Calu3 (cell line): ENCODE measurements at places on chromosomes 12 and 14.
A peak's percentile ranks its signal among the peaks of the same experiment; 100 is the strongest.

DNA sequence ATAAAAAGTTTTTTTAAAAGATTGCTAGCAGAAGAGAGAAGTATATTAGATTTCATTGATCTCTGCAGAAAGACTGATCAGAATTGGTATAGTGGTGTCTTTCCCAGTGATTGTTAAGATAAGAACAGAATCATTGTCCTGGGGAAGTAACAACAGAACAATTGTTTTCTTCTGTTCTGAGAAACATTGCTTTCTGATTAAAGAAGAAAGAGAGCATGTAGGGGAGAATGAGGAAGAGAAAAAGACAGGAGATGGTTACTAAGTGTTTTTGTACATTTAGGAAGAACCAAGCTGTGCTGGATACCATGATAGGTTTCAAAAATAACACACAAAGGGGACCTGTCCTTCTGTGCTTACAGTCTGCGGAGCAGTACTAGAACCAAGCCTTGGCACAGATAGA is 5.0 kb downstream of the USP30 start:
- DNase-seq: no peak

GRCh38 chr12:13472690-13473089 is 276.2 kb downstream of the EMP1 start:
- no peak for DNase-seq

DNA sequence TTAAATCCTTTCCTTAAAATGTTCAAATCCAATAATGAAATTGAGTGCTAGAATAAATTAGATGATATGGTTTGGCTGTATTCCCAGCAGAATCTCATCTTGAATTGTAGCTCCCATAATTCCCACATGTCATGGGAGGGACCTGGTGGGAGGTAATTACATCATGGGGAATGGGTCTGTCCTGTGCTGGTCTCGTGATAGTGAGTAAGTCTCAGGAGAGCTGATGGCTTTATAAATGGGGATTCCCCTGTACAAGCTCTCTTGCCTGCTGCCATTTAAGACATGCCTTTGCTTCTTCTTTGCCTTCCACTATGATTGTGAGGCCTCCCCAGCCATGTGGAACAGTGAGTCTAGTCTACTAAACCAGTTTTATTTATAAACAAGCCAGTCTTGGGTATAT is 508.5 kb downstream of the ETNK1 start:
- DNase-seq: no peak

DNA sequence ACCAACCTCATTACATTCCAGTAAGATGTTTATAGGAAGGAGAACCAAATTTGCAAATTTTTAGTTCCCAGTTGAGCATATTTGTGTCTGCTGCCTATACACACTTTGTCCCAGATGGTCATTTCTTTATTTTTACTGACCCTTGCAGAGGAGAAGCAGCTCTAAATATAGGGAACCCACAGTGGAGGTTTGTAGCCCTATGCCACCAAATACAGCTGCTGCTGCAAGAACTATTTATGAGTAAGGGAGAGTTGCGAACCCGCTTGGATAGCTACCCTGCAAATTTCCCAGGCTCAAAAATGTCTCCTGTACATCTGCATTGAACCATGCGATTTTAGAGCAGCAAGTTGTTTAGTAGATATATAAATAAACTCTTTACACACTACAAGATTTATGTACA is 48.2 kb downstream of the NAV3 start:
- no peak for DNase-seq

DNA sequence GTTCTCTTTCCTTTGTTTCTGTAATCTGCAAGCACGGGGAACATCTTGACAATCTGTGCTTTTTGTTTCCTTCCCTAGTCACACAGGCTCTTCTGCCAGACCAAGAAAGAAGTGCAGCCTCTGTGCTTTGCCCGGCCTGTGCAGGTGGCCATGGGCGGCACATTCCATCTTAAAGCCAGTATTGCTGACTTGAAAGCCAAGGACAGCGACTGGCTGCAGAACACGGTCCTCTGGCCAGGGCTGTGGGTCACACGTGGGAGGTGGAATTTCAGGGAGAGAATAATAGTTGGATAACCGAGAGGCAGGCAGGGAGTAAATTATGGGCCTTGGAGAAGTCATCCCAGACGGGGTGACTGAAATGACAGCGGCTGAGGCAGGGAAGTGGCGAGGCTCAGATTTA is 24.8 kb downstream of the FNTB start:
- DNase-seq: no peak

DNA sequence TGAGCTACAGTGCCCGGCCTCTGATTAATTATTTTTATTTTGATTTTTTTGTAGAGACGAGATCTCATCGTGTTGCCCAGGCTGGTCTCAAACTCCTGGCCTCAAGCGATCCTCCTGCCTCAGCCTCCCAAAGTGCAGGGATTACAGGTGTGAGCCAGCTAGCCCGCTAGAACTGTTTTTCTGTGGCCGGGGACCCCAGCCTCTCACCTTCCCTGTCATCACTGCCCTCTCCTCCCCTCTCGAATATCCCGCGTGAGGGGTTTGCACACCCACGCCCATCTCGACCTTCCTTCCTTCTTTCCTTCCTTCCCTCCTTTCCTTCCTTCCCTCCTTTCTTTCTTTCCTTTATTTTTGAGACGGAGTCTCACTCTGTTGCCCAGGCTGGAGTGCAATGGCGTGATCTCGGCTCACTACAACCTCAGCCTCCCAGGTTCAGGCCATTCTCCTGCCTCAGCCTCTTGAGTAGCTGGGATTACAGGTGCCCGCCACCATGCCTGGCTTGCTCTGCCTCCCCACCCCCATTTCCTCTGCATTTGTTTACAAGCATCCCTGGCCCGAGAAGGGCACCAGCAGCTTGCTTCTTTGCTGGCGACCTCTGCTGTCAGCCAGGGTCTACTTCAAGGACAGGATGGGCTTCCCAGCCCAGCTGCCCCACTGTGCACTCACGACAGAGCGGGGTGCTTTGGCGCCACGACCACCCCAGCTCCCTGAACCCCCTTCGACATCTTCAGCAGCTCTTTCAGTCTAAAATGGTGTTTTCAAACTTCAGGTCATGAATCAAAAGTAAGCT is 4.3 kb upstream of the TRAF3 start:
- peak; percentile 27 for DNase-seq

- DNase-seq: no peak
These were observed 172.3 kb upstream of the FKBP4 start for GRCh38 chr12:2622460-2622859.

DNA sequence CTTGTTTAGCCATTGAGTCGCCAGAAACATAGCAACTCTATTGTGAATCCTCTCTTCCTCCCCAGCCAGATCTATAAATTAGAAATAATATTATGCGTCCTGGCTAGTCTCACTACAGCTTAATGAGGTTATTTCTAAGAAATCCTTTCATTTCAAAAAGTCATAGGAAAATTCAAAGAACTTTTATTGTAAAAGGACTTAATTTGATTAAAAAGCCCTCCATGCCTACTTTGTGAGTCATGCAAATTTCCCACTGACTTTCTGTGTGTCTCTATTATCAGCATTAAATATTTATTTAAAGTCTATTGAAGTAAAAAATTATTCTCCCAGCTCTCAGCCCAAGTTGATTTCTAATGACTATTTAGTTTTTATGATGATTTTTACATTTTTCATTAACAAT is 160.7 kb downstream of the PHLDA1 start:
- no peak for DNase-seq

DNA sequence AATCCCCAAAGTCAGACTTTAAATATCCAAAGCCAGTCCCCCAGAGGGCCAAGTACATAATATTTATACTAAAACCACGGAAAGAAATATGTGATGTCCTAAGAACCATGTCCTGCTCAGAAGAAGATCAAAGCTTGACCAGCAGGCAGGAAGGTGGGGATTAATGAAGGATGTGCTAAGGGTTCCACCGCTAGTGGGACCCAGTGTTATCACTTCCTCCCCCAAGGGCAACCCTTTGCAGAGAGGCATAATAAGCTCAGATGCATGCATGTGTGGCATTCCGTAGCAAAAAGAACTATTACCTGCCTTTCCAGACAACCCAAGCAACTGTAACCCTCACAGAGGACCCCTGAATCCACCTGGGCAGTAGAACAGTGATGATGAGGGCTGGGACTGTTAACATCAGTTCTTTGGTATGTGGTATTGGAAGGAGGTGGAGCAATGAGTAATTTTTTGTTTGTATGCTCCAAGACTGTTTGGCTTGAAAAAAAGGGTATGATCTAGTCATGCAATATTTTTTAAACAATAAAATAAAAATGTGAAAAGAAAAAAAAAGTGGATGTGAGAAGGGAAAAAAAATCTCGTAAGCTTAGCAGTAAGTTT is 71.7 kb upstream of the ETV6 start:
- no peak for DNase-seq

- DNase-seq: no peak
These were observed 350.9 kb downstream of the C12orf75 start for GRCh38 chr12:105681341-105681740.

- no peak for DNase-seq
These were observed 120.2 kb downstream of the MON2 start for GRCh38 chr12:62586850-62587249.

GRCh38 chr14:24959791-24960331 is 90.1 kb downstream of the STXBP6 start:
- DNase-seq: no peak

- DNase-seq: no peak
These were observed 12.3 kb downstream of the GPR19 start for GRCh38 chr12:12683725-12684124.
